ENCODE measurements at places on chromosomes 11 and 22.

DNA sequence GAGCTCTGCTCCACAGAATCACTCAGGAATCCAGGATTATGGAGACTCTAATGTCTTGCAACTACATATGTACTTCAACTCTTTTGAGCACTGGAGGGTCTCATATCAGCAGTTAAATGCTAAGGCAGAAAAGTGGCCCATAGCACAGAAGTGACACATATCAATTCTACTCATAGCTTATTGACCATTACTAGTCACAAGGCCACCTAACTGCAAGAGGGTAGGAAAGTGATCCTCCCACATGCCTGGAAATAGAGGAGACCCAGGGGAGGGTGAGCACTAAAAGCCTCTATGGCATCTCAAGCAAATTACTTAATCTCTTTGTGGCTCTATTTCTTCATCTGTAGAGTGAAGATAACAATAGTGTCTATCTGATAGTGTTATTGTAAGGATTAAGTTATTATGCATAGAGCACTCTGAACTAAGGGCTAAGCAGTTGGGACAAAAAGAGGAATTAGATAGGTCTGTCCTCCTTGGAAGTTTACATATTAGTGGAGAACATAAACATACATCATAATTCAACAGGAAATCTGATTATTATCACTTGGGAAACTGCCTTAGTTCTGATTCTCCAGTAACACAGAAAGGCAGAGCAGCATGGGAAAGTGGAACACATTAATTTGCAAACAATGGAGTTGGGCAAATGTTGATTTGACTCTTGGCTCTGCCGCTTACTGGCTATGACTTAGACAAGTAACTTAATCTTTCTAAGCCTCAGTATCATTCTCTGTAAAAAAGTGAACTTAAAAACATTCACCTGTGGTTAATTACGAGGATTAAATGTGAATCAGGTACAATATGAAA is 25.1 kb upstream of the USP47 start:
- DNase-seq: no peak

GRCh38 chr22:32655068-32655467 is 146.4 kb upstream of the TIMP3 start:
- no peak for DNase-seq

GRCh38 chr11:113404859-113405430 is 17.4 kb downstream of the ANKK1 start:
- no peak for DNase-seq

GRCh38 chr22:33565580-33565995 is 354.7 kb downstream of the LARGE1 start:
- DNase-seq: no peak

DNA sequence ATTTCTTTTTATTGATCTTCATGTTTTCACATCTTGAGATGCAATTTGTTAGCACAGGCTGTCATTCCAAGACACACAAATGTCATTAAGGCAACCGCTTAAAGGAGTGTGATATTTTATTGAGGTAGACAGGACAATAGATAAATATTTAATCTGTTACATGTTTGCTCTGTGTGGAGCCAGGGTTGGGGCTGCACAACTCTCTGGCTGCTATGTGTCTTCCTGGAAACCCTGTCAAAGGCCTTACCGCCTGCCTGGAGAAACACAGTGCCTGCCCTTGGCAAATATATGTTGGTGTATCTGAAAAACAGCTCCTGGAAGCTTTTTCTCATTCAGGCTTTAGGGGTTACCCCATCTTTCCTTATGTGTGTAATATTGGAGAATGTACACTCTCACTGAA is 139.7 kb upstream of the TEAD1 start:
- DNase-seq: no peak

DNA sequence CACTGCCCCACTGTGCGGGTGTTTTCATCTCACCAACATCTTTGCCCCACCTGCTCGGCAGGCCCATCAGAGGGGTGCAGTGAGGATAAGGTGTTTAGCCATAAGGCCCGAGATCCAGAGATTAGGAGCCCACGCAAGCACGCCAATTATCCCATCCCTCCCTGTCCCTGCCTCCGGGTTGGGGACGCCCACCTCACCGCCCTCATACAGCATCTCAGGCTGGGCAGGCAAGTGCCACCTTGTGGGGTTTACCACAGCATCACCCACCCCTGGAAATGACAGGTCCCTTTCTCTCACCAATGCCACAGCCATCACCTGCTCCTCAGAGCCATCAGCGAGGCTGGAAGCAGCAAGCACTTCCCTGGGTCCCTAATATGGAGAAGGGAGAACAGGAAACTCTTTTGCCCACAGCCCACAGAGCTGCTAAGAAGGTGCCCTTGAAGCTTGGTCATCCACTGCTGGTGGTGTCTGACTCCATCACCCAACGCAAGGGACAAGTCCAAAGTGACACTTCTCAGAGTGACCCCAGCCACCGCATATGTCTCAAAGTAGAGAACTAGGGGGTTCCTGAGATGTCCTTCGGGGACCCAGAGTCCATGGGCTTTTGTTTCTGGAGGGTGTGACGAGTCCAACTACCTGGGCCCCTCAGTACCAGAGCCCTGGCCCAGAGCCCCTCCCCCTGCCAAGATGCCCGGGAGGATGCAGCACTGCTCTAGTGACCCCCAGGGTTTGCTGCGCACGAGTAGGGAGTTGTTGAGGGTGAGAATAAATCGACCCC is 15.8 kb downstream of the VPS37C start:
- DNase-seq: no peak

- DNase-seq: no peak
These were observed 36.9 kb downstream of the IGF2 start for GRCh38 chr11:2102132-2102882.

Data from stimulated activated CD4-positive, alpha-beta T cell treated with anti-CD3 and anti-CD28 coated beads, Interleukin-1b, Interleukin-23, amount 100 ng/mL, for 1 hour (primary cell).